CD4-positive, alpha-beta T cell (primary cell): ENCODE measurements at places on chromosomes 1 and 21.
A peak's percentile ranks its signal among the peaks of the same experiment; 100 is the strongest.

GRCh38 chr1:37865348-37866120, 6.1 kb upstream of the MTF1 start:
- no peak for DNase-seq

DNA sequence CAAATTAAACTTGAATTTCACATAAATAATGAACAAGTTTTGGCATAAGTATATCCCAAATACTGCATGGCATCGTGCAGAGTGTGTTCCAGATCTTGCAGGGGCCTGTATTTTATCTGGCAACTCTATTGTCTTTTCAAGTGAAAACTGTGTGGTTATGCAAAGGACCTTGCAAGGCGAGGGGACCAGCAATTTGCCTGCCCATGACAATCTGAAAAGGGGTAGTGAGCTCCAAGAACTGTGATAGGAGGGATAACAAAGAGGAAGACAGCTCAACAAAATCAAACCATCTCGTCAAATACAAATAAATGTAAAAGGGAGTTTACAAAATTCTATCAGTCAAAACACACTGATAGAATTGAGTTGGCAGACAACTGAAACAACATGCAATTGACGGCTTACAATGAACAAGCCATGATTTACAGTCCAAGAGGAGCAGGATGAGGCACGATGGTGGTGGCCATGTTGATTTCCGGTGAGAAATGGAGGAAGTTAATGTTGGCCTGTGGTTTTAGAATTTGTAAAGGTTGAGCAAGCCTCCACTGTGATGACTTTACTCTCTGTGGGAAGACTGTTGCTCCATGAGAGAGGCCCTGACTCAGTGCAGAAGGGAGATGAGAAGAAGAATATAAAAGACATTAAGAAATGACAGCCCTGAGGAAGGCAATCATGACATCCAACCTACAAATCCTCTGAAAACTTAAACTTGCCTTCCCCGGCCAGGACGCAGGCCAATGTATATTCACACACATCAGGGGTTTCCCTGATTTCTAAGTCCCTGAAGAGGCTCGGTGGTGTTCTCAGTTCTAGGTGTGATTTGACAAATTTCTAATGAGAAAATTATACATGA, 132.2 kb downstream of the ADSS2 start:
- peak; percentile 69 for DNase-seq

DNA sequence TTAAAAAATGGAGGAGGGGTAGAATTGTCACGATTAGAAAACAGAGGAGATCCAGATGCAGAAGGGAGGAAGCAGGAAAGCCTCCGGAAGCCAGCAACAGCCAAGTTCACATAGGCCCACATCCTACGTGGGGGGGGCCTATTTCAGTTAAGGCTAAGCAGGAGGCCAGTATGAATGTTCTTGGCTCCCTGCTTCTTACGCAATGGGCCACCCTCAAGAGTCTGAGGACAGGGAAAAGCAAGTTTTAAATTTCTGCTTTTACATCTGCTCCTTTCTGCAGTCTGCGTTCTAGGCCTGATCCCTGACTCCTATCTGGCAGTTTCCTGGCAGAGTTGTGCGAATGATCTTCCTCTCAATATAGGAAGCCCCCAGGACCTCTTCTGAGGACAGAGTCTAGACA, 30.6 kb downstream of the RABIF start:
- no peak for DNase-seq

DNA sequence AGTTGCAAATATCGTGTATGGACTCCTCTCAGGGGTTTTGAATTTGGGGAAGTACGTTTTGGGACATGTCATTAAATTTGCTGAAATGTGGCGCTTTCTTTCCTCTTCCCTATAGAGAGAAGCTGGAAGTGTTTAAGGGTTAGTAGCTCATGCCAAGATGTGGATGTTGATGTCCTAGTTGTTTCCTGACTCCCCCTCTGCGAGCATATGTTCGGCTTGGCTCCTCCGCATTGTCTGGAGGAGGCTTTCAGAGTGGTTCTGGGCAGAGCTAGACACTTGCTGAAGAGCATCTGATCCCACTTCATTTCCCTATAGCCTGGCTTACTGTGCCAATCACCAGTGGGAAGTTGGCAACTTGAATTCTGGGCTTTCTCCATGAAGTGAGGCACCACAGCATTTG, 347.4 kb upstream of the B3GALT2 start:
- DNase-seq, result no peak

DNA sequence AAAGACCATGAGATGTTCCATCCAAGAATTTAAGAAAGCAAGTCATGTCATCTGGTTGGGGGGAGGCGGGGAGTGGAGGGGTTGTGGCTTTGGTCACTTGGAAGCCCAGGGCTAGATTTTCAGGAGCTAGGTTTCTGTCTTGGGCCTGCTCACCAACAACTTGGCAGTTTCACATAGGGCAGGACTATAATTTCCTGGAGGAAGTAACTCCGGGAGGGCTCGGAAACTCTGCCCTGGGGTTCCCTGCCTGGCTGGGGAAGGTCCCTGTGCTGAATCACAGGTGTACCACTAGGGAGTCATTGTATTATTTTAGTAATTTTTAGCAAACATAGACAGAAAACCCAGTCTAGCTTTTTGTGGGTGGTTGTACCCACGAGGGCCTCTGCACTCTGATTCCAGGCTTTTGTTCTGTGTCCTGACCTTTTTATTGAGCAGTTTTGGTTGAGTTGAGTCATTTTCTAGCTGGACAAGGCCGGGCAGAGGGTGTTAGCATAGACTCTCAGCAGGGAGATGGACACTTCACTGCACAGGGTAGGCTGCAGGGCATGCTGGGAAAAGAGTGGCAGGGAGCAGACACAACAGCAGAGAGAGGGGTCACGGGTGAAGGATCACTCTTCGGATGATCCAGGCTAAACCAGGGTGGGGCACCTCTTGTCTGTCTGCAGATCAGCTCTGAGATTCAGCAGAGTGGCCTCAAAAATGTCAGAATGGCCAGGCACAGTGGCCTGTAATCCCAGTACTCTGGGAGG, 144.7 kb downstream of the GRIK3 start:
- no peak for DNase-seq

GRCh38 chr1:66256629-66257572, 277.1 kb upstream of the SGIP1 start:
- DNase-seq, result no peak

DNA sequence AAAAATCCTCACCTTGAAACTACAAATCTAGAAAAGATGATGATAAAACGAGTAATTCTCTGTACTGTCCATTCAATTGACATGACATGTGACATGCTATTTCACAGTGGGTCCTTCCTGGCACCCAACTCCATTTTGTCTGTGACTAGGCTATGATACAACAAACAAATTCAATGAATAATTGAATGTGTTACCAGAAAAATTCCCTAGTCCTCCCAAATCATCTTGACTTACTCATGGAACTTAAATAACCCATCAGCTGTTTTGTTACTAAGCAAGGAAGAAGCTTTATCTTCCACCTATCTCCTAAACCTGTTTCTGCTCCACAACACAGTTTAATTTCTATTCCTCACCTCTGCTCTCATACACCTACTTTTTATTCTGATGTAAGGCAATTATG, 30.4 kb downstream of the B3GALNT2 start:
- DNase-seq, result no peak

DNA sequence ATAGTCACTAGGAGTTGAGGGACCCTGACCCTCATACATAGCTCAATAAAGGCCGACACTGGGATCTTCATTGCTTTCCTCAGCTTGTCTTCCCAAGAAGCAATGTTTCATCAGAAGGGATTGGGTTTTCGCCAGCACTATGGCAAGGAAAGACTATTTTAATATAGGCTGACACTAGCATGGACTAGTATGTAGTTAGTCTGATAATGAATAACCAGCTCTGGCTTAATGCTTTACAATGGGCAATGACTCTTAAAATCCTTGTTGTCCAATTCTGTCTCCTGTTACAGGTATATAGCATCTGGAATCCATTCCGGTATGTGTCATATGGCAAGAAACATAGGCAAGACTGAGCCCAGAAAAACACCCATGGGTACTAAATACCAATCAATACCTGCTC, 15.3 kb upstream of the SYT2 start:
- DNase-seq, result no peak

- no peak for DNase-seq
These were observed 28.6 kb downstream of the SGIP1 start for GRCh38 chr1:66562561-66562960.

DNA sequence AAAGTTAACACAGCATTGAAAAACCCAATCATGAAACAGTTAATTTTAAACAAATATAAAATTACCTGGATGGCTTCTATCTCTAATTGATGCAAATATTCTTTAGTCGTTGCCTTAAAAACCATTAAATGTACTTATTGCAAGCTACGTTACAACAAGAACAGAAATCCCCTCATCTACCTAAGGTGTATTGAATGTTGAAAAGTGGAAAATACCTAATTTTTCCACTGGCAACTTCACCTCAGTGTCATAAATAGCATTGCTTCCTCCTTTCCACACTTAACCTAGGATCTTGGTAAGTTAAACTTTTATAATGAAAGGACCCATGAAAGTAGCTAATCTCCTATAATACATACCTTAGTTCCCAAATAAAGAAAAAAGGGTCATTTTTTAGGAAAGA, 5.4 kb downstream of the GADD45A start:
- DNase-seq, result no peak

DNA sequence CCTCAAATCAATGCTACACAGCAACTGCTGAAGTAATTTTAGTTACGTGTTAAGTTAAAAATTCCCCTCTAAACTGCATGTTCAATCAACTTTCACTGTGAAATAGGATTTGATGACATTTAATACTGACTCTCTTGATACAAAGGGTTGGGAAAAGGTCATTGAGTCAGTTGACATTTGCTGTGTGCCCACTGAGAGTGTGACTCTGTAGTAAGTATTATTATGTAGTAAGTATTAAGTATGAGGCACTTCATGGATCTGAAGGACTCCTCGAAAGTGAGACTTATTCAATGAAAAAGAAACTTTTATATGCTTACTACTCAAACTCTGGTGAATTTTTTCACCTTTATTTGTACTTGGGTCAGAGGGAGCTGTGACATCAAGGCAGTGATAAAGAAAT, 83.1 kb upstream of the S1PR1 start:
- DNase-seq, result no peak

- no peak for DNase-seq
These were observed 69.8 kb upstream of the HAO2 start for GRCh38 chr1:119298687-119299303.
